ENCODE measurements at places on chromosomes 2 and 18. TPM values are rescaled to one million over a fixed set of nuclear protein-coding genes. Genes with fewer than 3 reads are reported as not detected.

ESCO1 gene
- total RNA-seq, result 23.0 TPM

- no peak overlapping the region for H3K27ac ChIP-seq
Measured at GRCh38 chr2:152441961-152442360, 107.0 kb downstream of the FMNL2 start.

DNA sequence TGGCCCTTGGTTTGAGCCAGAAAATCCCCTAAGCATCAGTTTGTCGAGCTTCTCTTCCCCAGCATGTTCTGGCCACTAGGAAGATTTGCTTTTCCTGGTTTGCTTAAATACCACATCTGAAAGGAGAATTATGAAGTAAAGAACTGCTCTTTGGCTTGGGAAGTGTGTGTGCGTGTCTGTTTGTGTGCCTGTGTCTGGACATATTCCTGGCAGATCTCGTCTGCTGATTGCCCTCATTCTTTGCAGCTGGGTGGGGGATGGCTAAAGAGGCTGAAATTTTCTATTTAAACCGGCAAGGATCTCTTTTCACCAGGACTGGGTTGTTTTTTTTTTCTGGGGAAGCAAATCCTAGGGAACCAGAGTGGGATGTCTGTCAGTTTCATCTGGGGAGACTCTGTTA, 57.3 kb upstream of the MBOAT2 start:
- H3K4me1 ChIP-seq, result no peaks in the 10 kb centered on the region
- H3K27ac ChIP-seq, result no peak overlapping the region
- H3K27me3 ChIP-seq, result no peaks in the 10 kb centered on the region
- no peak overlapping the region for H3K4me3 ChIP-seq
- H3K36me3 ChIP-seq, result no peaks in the 10 kb centered on the region
- no peak for DNase-seq

DNA sequence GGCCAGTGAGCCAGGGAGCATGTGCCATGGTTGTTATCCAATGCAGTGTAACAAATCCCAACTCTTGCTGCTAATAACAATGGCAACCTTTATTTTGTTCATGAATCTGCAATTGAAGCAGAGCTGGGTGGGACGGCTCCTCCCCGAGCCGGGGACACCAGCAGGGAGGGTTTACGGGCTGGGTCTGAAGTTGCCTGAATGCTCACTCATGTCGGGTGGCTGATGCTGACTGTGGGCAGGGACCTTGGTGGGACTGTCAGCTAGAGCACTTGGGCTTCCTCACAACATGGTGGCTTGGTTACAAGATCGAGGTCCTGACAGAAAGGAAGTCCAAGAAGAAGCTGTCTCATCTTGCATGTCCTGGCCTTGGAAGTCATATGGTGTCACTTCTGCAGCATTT, 264.5 kb downstream of the NDUFA10 start:
- no peak for DNase-seq
- no peaks in the 10 kb centered on the region for H3K4me1 ChIP-seq
- H3K4me3 ChIP-seq, result no peak overlapping the region
- no peak overlapping the region for H3K27ac ChIP-seq

DNA sequence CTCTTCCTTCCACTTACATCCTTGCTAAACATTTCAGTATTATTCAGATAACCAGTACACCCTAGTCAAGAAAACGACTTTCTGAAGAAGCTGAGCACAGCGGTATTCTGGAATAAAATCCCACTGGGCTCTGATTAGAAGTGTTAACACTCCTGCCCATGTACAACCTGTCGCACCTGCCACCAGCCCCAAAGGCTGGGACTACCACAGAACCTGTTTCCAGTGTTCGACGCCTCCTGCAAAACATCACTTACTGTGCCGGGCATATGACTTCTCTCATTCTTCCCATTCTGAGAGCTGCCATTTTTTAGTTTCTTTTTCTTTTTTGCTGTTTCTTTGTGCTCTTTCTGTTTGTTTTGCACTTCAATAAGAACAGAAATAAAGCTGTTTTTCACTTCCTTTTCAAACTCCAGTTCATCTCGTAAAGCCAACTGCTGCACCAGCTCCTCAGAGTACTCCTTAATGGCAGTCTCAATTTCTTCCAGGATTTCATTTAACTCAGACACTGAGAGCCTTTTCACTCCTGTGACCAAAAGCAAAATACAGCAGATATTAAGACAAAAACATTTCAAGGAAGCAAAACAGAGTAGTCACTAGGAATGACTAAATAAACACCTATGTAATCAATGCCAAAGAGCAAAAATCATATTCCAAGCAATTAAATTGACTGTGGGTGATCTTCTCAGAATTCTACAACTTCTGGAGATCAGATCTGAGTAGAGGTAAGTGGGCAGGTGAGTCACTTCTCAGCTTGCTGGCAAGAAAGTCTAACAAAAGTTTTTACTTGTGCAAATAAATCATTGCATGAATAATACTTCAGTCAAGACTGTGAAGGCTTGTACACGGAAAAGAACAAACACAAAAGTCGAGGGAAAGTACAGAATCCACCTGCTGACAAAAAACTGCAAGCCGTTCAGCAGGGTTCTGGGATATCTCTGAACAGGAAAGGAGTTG, 19.3 kb downstream of the FEZ2 start:
- no peaks in the 10 kb centered on the region for H3K4me1 ChIP-seq
- H3K27me3 ChIP-seq, result no peaks in the 10 kb centered on the region
- DNase-seq, result no peak
- peaks cover 4% of the 10 kb centered on the region for H3K36me3 ChIP-seq
- peak overlapping the region; percentile 26 for H3K27ac ChIP-seq

DNA sequence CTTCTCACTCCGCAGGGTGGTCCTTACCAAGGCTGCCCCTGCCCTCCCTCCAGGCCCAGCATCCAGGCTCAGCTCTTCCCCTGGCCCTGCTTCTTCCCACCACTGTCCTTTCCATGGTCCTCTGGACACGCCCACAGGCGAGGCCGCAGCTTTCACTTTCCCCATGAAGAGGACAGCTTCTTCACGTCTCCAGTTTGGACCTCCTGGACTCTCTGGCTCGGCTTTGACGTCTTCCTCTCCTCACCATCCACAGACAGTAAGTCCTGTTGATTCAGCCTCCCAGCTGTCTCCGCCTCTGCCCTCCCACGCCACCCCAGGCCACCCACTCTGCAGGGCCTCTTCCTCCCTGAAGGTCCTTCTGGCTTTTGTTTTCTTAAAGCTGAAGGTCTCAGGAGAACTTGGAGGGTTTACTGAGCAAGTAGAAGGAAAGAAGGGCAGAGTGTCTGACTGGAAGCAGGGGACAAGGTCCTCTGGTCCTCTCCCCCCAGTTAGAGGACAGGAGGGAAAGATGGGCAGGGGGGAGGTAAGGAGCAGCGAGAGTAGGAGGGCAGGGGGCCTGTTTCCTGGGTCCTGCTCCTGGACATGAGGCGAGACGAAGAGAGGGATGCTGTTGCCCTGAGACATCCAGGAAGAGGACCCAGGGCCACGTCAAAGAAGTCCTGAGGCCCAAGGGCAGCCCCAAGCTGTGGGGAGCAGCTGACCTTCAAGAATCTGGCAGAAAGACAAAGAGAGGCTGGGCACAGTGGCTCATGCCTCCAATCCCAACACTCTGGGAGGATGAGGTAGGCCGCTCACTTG, 24.7 kb upstream of the NMUR1 start:
- H3K27ac ChIP-seq, result no peak overlapping the region
- H3K4me1 ChIP-seq, result no peaks in the 10 kb centered on the region
- DNase-seq, result no peak
- no peaks in the 10 kb centered on the region for H3K27me3 ChIP-seq
- H3K4me3 ChIP-seq, result no peak overlapping the region

UGT1A6 gene
- 33.9 TPM for total RNA-seq

CTNNA2 gene
- total RNA-seq, result not detected

DNA sequence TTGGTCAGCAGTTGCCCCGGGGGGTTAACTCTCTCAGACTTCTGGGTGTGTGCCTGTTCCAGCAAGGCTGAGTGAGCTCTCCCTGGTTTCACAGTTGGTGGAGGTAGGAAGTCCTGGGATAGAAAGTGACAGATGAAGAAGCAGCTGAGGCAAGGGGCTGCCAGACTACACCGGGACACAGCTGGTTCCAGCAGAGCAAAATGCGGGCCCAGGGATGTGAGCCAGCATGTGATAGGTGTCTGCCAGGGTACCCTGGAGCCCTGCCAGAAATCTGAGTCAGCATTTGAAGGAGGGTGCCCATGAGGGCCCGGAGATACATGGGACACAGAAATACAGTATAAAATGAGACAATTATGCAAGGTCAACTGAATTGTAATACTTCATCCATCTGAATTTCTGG, 79.3 kb upstream of the LGALSL start:
- no peak overlapping the region for H3K27ac ChIP-seq
- no peak overlapping the region for H3K4me3 ChIP-seq
- no peaks in the 10 kb centered on the region for H3K36me3 ChIP-seq
- H3K27me3 ChIP-seq, result no peaks in the 10 kb centered on the region
- no peak for DNase-seq

DNA sequence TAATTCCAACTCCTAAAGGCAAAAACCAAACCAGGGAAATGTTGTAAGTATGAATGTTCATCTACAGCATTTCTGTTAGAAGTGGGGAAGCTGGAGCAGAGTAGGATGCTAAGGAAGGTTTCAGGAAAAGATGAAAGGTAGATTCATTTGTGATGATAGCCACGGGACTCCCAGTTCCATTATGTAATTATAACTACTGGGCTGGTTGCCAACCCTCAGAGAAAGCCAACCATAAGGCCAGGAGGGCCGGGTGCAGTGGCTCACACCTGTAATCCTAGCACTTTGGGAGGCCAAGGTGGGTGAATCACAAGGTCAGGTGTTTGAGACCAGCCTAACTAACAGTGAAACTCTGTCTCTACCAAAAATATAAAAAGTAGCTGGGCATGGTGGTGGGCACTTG, 288.9 kb upstream of the ETAA1 start:
- DNase-seq, result no peak
- no peaks in the 10 kb centered on the region for H3K36me3 ChIP-seq
- H3K4me3 ChIP-seq, result no peak overlapping the region
- H3K27me3 ChIP-seq, result no peaks in the 10 kb centered on the region
- no peak overlapping the region for H3K27ac ChIP-seq

NPHP1 gene
- 2.0 TPM for total RNA-seq

DNA sequence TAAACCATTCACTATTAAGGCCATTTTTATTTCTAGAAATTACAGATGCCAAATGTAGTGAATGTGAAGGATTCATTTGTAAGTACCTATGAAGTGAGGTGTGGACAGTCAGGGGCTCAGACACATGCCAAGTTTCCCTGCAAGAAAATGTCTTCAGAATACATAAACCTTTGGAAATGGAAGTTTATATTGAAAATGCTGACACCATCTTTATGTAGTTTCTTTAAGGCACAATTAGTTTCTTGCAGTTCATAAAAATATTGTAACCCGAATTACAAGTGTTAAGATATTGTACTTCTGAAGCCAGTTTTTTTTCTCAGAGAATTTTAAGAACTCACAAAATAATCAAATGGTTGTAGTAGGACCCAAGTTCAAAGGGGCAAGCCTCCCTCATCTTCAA, 66.1 kb upstream of the LYPD1 start:
- H3K36me3 ChIP-seq, result no peaks in the 10 kb centered on the region
- no peaks in the 10 kb centered on the region for H3K27me3 ChIP-seq
- H3K4me1 ChIP-seq, result peaks cover 1% of the 10 kb centered on the region
- no peak overlapping the region for H3K27ac ChIP-seq

DNA sequence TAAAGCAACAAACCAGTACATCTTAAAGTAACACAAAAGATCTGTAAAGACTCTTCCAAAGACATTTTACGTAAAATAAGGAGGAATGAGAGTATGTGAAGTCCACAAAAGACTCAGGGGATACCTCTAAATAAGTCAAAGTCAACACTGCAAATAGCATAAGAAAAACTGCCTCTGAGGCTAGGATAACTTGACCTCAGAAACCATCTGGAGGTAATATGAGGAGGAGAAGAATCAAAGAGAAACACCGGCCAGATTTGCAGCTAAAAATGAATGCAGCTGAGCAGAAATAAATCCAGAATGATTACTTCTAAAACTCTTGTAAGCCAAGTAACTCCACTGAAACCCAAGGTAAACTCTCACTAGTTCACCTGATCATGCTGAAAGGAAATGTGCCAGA, 52.2 kb upstream of the ERMN start:
- H3K36me3 ChIP-seq, result no peaks in the 10 kb centered on the region
- no peak overlapping the region for H3K4me3 ChIP-seq
- no peaks in the 10 kb centered on the region for H3K4me1 ChIP-seq
- DNase-seq, result no peak

DNA sequence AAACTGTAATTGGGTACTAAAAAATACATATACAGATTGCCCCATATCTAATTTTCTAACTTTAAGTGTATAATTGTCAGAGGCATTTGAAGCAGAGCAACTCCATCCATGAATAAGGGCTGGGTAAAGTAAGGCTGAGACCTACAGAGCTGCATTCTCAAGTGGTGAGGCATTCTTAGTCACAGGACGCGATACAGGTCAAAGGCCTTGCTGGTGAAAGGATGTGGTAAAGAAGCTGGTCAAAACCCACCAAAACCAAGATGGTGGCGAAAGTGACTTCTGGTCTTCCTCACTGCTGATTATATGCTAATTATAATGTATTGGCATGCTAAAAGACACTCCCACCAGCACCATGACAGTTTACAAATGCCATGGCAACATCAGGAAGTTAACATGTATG, 50.0 kb downstream of the SLC8A1 start:
- H3K4me1 ChIP-seq, result no peaks in the 10 kb centered on the region
- H3K36me3 ChIP-seq, result no peaks in the 10 kb centered on the region
- no peak for DNase-seq
- no peak overlapping the region for H3K27ac ChIP-seq

SKOR2 gene
- total RNA-seq, result not detected

ALK gene
- not detected for total RNA-seq

- no peaks in the 10 kb centered on the region for H3K4me1 ChIP-seq
- no peaks in the 10 kb centered on the region for H3K27me3 ChIP-seq
- H3K4me3 ChIP-seq, result no peak overlapping the region
- no peak overlapping the region for H3K27ac ChIP-seq
- H3K36me3 ChIP-seq, result no peaks in the 10 kb centered on the region
Measured at GRCh38 chr2:9573013-9573720, 17.5 kb upstream of the ADAM17 start.

GRCh38 chr2:31666878-31667277, 86.1 kb upstream of the SRD5A2 start:
- H3K27me3 ChIP-seq, result no peaks in the 10 kb centered on the region
- H3K4me1 ChIP-seq, result no peaks in the 10 kb centered on the region
- no peak overlapping the region for H3K4me3 ChIP-seq
- no peaks in the 10 kb centered on the region for H3K36me3 ChIP-seq

DNA sequence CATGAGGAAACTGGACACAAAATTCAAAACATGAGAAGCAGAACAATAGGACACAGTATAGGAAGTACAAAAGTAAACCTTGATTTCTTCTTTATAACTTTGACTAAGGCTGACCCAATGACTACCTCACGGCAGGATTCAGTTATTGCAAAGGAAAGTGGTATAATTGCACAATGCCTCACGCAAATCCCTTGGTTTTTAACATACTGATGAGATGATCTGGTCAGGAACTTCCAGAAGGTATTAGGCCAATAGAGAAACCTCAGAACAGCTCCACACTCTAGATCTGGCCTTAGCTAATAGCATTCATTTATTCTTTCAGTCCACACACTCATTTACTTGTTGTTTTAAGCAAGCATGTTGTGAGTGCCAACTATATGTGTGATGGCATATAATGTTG, 1526.9 kb upstream of the ACVR2A start:
- no peaks in the 10 kb centered on the region for H3K36me3 ChIP-seq
- H3K27me3 ChIP-seq, result no peaks in the 10 kb centered on the region
- H3K4me3 ChIP-seq, result no peak overlapping the region
- no peak overlapping the region for H3K27ac ChIP-seq
- no peaks in the 10 kb centered on the region for H3K4me1 ChIP-seq
- no peak for DNase-seq

SERPINB4 gene
- not detected for total RNA-seq

LYPD6 gene
- 9.0 TPM for total RNA-seq

GRCh38 chr2:29607038-29607420, 314.4 kb downstream of the ALK start:
- H3K4me1 ChIP-seq, result no peaks in the 10 kb centered on the region
- no peaks in the 10 kb centered on the region for H3K36me3 ChIP-seq
- DNase-seq, result no peak
